ENCODE measurements at places on chromosomes 5 and 9.

- DNase-seq: no peak
Observed at GRCh38 chr5:14270209-14270702, 127.1 kb downstream of the TRIO start.

DNA sequence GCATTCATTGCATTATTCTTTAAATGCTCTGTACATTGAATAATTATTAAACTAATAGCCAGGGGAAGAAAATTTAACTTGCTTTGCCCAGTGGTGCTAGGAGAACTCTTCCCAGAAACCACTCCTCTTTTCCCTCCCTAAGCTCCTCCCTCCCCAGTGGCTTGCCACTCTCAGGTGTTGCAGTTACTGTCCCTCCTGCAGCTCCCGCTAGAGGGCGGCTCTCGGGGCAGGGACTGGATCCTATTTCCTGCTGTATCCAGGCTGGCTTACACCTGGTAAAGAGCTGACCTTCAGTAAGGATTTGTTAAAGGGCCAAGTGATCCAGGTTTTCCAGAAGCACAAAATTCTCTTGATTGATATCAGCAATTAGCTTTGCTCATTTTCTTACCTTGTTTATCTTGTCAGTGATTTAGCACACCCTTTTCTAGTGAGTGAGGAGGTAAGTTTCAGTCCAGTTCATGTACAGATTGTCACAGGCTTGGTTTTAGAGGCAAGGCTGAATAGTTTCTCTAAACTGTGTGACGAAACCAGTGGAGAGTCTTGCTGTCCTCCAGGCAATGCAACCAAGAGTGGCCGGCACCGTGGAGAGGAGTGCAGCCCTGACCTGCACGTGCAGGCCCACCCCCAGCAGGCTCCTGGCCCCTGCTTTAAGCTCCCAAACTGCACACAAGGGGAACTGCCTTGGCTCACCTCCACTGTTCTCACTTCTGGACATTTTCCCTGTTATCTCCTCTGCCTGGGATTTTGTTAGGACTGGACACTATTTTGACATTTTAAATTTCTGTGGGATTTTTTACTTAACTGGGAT lies 423.8 kb downstream of the SPOCK1 start:
- DNase-seq: no peak

GRCh38 chr9:34988218-34989002 lies 1.1 kb upstream of the DNAJB5 start:
- DNase-seq: peak; percentile 88

- DNase-seq: peak; percentile 84
Observed at GRCh38 chr5:158463938-158464337, 605.0 kb upstream of the CLINT1 start.

Data from posterior vena cava (tissue), 2 donors.